ENCODE measurements at places on chromosomes 7 and 10. TPM values are rescaled to one million over a fixed set of nuclear protein-coding genes. Genes with fewer than 3 reads are reported as not detected.

The ERVW-1 gene
- total RNA-seq: 1.1 TPM

The CABCOCO1 gene
- total RNA-seq: not detected

The CDC14C gene
- 0.07 TPM for total RNA-seq

The FGL2 gene
- total RNA-seq: not detected

The HYAL4 gene
- 0.11 TPM for total RNA-seq

The CALML5 gene
- total RNA-seq: not detected

The FASTK gene
- 86.3 TPM for total RNA-seq

The RBP3 gene
- total RNA-seq: not detected

- no peak for DNase-seq
These were observed 348.7 kb upstream of the LRGUK start for GRCh38 chr7:133778472-133778871.

- DNase-seq: peak; percentile 22
These were observed 2.4 kb downstream of the SPOCK2 start for GRCh38 chr10:72085864-72086465.

DNA sequence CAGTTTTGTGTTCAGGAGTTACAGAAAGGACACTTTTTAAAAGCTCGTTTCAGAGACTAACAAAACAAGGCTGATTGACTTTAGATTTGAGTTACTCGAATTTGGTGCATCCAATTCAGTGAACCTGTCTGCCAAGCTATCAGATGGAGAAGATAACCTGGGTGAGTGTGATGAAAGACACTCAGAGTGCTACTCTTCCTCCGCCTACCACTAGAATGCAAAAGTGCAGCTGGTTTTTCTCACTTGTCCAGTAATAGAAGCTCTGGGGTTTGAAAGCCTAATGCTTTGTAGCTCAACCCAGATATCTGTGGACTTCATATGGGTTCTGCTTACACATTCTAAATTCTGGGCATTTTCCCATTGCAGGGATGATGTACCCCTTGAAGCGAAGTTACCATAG is 82.8 kb upstream of the NPY start:
- DNase-seq: no peak

- DNase-seq: no peak
These were observed 848.9 kb downstream of the REEP3 start for GRCh38 chr10:64369885-64370773.

- no peak for DNase-seq
These were observed 355.5 kb downstream of the CDC14C start for GRCh38 chr7:49279891-49280290.

DNA sequence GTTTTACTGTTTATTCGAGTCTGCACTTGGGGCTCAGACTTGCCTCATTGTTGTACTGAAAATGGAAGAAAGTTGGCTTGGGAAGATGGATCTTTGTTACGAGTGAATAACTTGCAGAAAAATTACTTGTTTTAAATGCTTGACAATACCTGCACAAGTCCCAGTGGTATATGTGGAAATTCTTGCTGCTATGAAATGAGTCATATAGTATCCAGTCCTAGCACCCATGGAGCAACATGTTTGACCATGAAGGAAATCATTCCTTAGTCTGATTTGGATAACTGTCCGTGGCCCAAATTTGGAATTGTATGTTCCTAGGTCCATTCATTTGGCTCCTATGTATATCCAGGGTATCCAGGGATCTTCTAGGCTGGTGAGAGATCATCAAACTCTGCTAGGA is 1096.8 kb downstream of the KCNMA1 start:
- DNase-seq: no peak

DNA sequence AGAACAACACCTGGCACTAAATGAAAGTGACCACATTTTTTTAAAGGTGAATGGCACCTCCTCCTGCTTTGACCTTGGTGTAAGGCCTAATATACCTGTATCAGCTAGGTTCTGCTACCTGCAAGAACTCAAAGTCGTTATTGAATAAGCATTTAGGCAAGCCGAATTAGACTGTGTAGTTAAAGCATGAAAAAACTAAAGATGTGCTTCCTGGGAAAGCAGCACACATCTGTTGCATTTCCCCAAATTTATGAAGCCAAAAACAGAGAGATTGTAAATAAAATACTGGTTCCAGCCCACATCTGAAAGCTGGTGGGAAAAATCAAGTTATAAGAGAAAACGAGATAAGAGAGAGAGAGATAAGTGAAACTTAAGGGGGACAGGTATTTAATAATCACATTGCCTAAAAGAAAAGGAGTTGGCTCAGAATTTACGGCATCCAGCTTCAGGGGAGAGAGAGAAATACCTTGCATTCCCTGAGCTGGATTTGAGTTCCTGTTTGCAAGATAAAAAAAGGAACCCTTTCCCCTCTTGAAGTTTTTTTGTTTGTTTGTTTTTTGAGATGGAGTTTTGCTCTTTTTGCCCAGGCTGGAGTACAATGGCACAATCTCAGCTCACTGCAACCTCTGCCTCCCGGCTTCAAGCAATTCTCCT is 1.8 kb upstream of the XPNPEP1 start:
- peak; percentile 21 for DNase-seq

DNA sequence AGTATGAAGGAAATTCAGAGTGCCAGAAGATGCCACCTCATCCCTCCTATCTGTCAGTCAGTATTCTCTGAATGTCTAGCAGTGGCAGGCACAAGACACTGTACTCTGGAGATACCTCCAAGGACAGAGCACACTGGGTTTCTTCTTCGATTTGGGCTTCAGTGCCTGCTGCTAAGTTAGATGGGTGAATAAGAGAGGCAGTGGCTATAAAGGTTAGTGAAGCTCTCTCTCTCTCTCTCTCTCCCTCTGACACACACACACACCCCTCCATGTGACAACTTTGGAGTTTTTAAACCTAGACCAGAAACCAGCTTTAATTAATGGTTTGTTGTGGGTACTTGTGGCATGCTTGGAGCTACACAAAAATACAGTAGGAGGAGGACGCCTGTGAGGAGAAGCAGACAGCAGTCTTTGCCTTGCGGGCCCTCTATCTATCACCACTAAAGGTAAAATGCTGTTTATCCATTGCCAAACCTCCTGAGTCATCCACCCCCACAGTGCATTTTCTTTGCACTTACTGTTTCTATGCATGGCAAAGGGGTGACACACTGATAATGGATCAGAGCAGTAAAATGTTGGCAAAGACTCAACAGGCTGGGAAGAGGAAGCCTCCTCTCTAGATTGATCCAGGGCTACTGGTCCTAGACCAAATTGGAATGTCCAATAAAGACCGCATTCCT is 102.5 kb downstream of the TRIL start:
- no peak for DNase-seq
